ENCODE measurements at places on chromosomes 4 and X. TPM values are rescaled to one million over a fixed set of nuclear protein-coding genes. Genes with fewer than 3 reads are reported as not detected.

DSPP gene
- total RNA-seq = not detected

BEND2 gene
- 0.12 TPM for total RNA-seq

UGT2A3 gene
- not detected for total RNA-seq

AKAP14 gene
- not detected for total RNA-seq

ARSJ gene
- 0.59 TPM for total RNA-seq

CHRDL1 gene
- 4.4 TPM for total RNA-seq

NXF2B gene
- not detected for total RNA-seq

CXCL13 gene
- not detected for total RNA-seq

IQCM gene
- total RNA-seq = not detected

FREM3 gene
- not detected for total RNA-seq

CRMP1 gene
- total RNA-seq = 1.3 TPM
